NCI-H146 (cell line): ENCODE measurements at places on chromosomes 3 and 15.

DNA sequence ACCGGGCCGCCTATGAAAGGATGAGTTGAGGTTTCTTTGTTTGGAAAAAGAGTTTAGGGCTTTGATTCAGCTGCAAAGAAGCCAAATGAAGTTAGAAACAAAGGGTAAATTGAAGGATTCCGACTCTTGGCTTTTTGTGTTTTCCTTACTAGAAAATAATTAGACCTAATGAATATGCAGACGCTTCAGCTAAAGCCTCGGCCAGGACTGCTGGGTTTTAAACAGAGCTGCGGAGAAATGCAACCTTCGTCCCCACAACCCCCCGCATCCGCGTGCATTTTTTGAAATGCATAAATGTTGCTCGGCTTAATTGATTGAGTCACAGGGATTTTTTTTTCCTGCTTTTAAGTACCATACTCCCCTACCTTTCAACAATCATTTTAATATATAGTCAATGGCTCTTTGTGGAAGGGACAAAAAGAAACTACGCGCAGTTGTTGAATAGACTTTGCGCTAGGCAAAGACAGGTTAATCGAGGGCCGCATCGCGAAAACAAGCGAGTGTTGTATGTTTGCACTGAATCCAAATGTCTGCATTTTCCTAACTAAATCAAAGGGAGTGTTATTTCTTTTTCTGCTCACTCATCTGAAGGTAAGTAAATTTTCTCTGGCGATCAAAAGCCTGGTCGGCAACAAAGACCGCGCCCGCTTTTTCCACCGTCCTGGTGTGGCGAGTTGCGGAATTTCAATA lies 1.3 kb upstream of the ZIC4 start:
- DNase-seq: no peak

DNA sequence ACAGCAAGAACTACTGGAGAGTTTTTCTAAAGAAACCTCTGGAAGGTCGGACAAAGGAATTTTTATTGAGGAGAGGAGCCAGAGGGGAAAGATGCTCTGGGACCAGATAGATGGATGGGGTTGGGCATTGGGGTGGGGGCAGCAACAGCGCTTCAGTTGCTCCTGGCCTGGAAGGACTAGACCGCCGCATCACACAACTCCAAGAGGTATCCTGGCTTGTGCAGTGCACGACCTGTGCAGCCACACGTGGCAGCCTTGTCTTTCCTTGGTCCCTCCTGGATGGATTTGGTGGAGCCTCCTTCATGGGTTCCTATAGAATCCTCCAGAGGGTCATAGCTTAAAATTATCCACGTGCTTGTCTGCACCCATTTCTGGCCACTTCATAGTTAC lies 23.0 kb downstream of the MAGEF1 start:
- DNase-seq: no peak

GRCh38 chr15:44542596-44542995 lies 5.6 kb downstream of the EIF3J start:
- DNase-seq: no peak

DNA sequence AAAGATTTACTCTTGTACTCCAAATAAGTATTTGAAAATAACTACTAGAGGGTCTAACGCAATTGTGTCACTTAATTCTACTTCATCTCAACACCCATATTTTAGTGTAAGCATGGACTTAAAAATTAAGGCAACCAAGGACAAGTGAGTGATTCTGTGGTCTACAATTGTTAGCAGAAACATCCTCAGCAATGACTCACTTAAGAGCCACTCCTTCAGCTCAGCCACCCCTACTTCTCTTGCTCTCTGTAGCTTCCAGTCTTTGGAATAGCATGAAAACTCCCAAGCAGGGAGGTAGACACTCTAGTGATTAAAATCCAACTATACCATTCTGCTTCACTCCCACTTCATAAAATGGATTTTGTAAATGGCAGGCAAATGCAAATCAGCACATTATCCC lies 116.0 kb upstream of the LRRN1 start:
- DNase-seq: no peak

- DNase-seq: no peak
These were observed 265.0 kb upstream of the AZI2 start for GRCh38 chr3:28613511-28614106.

GRCh38 chr15:88705769-88706165 lies 67.0 kb downstream of the ISG20 start:
- DNase-seq: no peak

DNA sequence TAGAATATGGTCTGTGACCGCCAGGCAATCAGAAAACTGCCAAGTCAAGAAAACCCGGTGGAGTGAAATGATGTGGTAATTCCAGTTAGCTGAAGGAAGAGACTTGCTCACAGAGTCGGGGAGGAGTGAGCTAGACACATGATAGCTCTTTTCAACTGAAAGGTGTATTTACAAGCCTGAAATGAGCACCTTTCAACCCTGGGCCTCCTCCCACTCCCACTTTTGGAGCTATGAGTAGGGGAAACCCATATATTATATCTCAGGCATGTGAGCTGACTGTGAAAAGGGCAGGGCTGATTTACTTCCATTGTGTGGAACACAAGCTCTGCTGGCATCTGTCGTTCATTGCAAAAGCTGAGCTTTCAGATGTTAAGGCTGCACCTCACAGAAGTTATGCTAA lies 960.2 kb downstream of the TUSC7 start:
- DNase-seq: no peak

DNA sequence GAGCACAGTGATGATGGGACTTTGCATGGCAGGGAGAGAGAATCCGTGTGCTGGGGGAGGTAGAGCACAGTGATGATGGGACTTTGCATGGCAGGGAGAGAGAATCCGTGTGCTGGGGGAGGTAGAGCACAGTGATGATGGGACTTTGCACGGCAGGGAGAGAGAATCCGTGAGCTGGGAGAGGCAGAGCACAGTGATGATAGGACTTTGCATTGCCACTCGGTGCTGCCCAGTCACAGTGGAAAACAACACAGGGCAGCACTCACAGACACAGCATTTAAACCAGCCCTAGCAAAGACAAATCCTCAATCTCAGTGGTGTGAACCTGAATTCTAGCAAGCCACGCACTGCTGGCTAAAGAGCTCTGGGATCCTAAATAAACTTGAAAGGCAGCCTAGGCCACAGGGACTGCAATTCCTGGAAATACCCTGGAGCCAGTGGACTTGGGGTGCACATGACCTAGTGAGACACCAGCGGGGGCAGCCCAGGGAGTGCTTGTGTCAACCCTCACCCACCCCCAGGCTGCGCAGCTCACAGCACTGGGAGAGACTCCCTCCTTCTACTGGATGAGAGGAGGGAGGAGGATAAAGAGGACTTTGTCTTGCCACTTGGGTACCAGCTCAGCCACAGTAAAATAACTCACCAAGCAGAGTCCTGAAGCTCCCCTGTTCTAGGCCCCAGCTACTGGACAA lies 23.4 kb upstream of the TNK2 start:
- DNase-seq: no peak

DNA sequence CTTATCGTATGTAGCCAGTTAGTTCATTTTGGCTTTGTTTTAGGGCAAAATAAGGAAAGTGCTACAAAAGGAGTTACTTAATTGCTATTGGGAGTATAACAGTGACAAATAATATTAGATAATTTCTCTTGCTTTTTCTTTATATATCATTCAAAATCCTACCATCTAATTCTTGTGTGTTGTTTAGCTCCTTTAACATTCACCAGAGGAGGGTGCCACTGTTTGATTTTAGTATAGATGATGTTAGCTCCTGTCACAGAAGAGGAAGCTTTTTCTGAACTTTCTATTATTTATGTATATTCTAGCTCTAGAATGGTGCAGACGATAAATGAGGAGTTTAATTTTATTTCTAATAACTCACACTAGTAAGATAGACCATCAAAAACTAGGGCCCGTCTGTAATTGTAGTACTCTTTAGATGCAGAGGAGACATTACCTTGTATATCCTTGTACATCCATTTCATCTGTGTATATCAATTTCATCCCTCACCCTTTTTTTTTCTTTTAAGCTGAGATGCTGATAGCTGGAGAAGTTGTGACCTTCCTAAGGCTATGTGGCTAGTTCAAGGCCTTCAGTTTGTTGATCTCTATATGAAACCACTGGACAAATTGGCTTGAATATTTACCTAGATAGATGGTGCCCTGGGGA lies 3.0 kb downstream of the PPM1L start:
- DNase-seq: no peak

GRCh38 chr3:155753038-155753639 lies 8.3 kb upstream of the PLCH1 start:
- DNase-seq: peak; percentile 63

- no peak for DNase-seq
These were observed 38.3 kb downstream of the WHAMM start for GRCh38 chr15:82847703-82848102.

- DNase-seq: peak; percentile 70
These were observed 345.2 kb downstream of the VPS13C start for GRCh38 chr15:61715082-61715481.

GRCh38 chr3:160184655-160185054 lies 40.6 kb upstream of the C3orf80 start:
- DNase-seq: no peak

DNA sequence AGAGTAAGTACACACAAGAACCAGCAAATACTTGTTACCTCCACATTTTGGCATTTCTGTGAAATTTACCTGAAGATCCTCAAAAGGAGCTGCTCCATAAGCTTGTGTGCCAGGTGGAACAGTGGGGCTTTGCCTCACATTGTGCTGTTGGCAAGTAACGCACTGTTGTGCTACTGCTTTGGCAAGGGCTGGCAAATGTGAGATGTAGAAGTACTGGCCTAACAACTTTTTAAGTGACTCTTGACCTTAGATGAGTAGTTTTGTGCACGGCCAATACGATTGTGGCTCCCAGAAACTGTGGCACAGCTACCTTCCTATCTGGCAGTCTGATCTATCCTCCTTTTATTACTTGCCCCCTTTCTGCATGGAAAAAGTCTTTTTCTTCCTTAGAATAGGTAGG lies 337.0 kb downstream of the KCNH8 start:
- no peak for DNase-seq

DNA sequence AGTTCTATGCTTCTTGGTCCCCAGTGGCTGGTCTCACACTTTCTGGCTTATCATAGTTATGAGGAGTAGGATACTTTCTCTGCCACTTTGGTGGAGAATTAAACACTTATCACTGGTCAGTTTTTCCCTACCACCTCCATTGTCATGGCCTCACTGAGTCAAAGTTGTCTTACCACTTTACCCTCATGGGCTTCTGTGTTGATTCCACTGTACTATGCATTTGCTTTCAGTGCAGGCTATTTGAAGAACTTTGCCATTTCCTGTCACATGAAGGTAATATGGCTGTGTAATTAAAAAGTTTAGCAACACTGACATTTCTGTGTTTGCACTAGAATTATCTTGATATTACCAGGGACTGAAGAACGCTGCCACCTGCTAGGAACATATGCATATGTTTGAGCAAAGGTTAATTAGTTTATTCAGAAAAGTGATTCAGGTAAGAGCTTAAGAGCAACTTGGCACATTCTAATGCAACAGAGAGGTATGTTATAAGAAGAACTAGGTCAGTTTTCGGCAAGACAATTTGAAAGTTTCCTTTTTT lies 377.3 kb downstream of the PDCD6IP start:
- peak; percentile 86 for DNase-seq

DNA sequence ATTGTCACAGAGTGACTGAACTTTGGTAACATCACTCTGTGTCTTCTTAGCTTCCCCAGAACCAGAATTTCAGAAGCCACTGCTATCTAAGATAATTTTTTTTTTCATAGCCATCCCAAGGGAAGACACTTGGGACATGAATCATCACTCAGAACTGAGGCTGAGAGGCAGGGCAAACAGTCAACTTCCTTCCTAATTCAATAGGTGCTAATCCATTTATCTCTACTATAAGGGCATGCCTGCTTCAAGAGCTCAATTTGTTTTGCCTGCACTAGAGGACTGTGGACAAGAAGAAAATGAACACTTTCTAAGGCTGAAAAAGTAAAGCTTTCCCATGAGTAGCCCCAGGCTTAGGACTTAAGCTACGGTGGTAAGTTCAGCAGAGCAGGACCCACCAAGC lies 56.7 kb upstream of the MYRIP start:
- DNase-seq: no peak

DNA sequence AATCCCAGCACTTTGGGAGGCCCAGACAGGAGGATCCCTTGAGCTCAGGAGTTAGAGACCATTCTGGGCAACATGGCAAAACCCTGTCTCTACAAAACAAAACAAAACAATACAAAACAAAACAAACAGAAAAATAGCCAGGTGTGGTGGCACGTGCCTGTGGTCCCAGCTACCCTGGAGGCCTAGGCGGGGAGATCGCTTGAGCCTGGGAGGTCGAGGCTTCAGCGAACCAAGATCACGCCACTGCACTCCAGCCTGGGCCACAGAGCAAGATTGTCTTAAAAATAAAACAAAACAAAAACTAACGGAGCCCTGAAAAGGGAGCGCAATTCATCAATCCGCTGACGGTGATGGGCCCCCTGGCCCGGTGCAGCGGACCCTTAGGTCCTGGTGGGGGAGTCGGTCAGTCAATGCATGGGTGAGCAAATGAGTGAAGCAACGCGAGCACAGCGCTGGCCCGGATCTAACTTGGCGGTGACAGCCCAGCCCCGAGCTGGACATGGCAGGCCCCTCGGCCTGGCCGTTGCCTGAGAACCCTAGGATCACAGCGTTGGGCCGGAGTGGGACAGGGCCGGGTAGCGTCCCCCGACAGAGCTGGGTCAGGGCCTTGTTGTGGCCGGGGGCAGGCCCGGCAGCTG lies 52.4 kb upstream of the BLM start:
- DNase-seq: peak; percentile 33

GRCh38 chr3:87228316-87228715 lies 1.2 kb downstream of the CHMP2B start:
- DNase-seq: no peak

DNA sequence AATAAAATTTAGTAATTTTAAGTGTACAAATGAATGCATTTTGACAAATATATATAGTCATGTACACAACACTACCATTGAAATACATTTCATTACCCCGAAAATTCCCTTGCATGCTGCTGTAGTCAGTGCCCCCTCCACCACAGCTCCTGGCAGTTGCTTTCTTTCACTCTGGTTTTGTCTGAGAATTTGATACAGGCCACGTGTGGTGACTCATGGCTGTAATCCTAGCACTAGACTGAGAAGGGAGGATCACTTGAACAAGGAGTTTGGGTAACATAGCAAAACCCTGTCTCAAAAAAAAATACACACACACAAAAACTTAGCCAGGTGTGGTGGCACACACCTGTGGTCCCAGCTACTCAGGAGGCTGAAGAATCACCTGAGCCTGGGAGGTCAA lies 65.4 kb downstream of the TFRC start:
- no peak for DNase-seq

- DNase-seq: peak; percentile 2
These were observed 198.6 kb upstream of the PLSCR5 start for GRCh38 chr3:146803745-146804144.
